NCI-H1694 treated with DMSO at 0.1 percent for 48 hours (cell line): ENCODE measurements at places on chromosomes 2 and 18.

DNA sequence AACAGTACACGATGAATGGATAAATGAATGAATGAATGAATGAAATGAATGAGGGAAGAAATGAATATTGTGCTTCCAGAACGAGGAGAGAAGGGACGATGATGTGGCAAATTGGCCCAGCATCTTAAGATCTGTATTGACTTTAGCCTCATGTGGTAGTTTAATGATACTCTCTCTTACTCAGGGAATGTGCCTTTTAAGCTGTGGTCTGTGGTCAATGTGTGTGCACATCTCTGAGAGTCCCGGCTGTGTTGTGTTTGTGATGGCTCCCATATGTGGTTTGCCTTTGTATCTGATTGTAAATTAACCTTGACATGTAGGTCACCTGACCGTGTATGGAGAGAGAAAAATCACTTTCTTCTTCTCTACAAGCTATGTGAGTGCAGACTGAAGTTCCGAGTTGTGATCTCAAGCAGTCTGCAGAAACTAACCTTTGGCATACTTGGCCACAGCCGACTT, 91.2 kb downstream of the NEDD4L start:
- DNase-seq = no peak

DNA sequence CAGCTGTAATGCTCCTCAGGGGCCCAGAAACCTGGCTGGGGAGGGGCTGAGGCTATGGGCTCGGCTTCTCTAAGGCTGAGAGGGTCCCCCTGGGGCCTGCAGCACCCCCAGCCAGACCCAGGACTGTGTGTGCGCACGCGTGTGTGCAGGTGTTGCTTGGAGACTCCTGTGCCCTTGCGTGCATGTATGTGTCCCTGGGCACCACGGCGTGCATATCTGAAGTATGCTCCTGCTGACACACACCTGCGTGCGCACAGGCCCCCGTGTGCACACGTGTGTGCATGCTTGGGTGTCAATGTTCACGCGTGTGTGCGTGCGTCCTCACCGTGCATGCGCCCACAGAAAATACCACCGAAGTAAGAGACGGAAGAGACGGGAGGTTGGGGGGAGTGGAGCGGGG, 14.9 kb upstream of the ECEL1 start:
- no peak for DNase-seq

DNA sequence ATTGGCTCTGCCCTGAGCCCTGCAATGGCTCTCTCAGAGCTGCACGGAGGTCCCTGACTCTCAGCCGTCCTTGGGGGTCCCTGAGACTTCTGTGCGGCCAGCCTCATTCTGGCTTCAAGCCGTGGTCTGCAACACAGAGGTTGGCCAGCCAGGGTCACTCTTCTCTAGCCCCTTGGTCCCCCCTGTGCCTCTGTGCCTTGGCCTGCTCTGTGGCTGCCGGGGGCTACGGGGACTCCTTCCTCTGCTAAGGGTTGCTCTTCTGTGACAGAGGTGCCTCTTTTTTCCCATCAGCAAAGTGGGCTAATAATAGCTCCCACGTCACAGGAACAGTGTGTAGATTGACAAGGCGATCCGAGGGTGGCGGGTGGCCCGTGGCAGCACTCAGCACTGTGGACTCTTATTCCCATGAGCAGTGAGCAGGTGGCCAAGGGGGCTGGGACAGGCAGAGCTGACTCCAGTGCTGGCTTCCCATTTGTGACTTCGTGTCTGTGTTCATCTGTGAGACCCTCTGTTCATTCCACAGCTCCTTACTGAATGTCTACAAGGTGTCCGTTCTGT, 19.4 kb downstream of the INHBB start:
- DNase-seq = no peak

GRCh38 chr2:157911750-157912149, 35.6 kb upstream of the ACVR1 start:
- DNase-seq = no peak

- no peak for DNase-seq
Measured at GRCh38 chr2:168427451-168427850, 28.6 kb upstream of the CERS6 start.
